ENCODE measurements at places on chromosomes 7 and 10.

GRCh38 chr10:95478935-95479334 lies 82.2 kb downstream of the SORBS1 start:
- no peaks in the 10 kb centered on the region for H3K4me1 ChIP-seq
- no peaks in the 10 kb centered on the region for H3K36me3 ChIP-seq
- H3K27me3 ChIP-seq: no peaks in the 10 kb centered on the region
- H3K4me3 ChIP-seq: no peak overlapping the region

DNA sequence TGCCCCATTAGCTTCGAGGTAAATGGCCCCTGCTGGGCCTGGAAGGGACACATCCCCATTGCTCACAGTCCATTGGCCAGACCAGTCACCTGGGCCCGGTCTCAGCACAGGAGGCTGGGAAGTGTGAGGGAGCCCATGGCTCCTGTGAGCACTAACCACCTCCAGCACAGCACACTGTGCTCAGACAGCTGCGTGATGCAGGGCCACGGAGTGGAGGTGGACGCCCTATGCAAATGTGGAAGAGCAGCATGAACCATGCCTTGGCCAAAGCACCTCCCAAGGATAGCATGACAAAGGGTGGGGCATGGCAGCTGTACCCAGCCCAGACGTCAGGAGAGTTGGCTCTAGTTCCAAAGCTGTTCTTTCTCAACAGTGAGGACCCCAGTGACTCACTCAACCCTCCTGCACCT lies 120.1 kb upstream of the ZMIZ1 start:
- DNase-seq: no peak
- no peaks in the 10 kb centered on the region for H3K36me3 ChIP-seq
- no peak overlapping the region for H3K27ac ChIP-seq
- H3K4me3 ChIP-seq: no peak overlapping the region
- peaks cover 6% of the 10 kb centered on the region for H3K27me3 ChIP-seq

GRCh38 chr10:97196223-97197029 lies 10.7 kb upstream of the SLIT1 start:
- peaks cover 40% of the 10 kb centered on the region for H3K27me3 ChIP-seq
- H3K27ac ChIP-seq: no peak overlapping the region
- H3K4me3 ChIP-seq: peak overlapping the region; percentile 72
- H3K4me1 ChIP-seq: peaks cover 25% of the 10 kb centered on the region
- peak; percentile 77 for DNase-seq
- no peaks in the 10 kb centered on the region for H3K36me3 ChIP-seq

- peaks cover 21% of the 10 kb centered on the region for H3K4me1 ChIP-seq
- DNase-seq: no peak
- peaks cover 21% of the 10 kb centered on the region for H3K36me3 ChIP-seq
These were observed 65.8 kb downstream of the TMEM209 start for GRCh38 chr7:130139193-130139960.

GRCh38 chr10:26832960-26833359 lies 27.8 kb downstream of the ABI1 start:
- no peak for DNase-seq
- H3K4me1 ChIP-seq: peaks cover 26% of the 10 kb centered on the region
- H3K36me3 ChIP-seq: peaks cover 47% of the 10 kb centered on the region
- no peak overlapping the region for H3K27ac ChIP-seq
- no peak overlapping the region for H3K4me3 ChIP-seq

GRCh38 chr7:143288836-143289235 lies 685 bp downstream of the CASP2 start:
- peak overlapping the region; percentile 93 for H3K4me3 ChIP-seq
- H3K27ac ChIP-seq: peak overlapping the region; percentile 86
- H3K4me1 ChIP-seq: peaks cover 55% of the 10 kb centered on the region
- DNase-seq: no peak
- H3K27me3 ChIP-seq: no peaks in the 10 kb centered on the region

GRCh38 chr10:8431511-8431910 lies 377.0 kb downstream of the GATA3 start:
- no peak overlapping the region for H3K27ac ChIP-seq
- H3K4me1 ChIP-seq: peaks cover 18% of the 10 kb centered on the region
- DNase-seq: no peak
- H3K27me3 ChIP-seq: peaks cover 6% of the 10 kb centered on the region
- H3K36me3 ChIP-seq: no peaks in the 10 kb centered on the region

Measured in activated CD8-positive, alpha-beta T cell treated with anti-CD3 and anti-CD28 coated beads, Interleukin-2, amount 10 ng/mL, durations not matched to agents 7 days and 5 days (primary cell).